Stimulated activated CD4-positive, alpha-beta T cell treated with anti-CD3 and anti-CD28 coated beads, Interleukin-4, amount 100 ng/mL, for 1 hour (primary cell): ENCODE measurements at places on chromosomes 16 and 17.
A peak's percentile ranks its signal among the peaks of the same experiment; 100 is the strongest.

- DNase-seq: no peak
Measured at GRCh38 chr17:4678448-4679026, 25.4 kb downstream of the PELP1 start.

GRCh38 chr17:31085563-31085962, 9.2 kb upstream of the NF1 start:
- no peak for DNase-seq

DNA sequence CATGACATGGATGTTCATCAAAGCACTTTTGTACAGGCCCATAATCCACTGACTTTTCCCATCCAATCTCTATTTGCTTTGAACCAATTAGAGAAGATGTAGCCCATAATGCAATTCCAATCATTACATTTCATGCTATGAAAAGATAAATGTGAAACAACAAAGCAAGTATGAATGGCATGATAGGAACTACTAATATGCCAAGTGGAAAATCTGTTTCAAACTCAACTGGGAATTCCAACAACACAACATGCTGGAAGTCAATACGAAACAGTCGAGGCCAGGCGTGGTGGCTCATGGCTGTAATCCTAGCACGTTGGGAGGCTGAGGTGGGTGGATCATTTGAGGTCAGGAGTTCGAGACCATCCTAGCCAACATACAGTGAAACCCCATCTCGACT, 39.6 kb upstream of the TMEM97 start:
- no peak for DNase-seq

- DNase-seq: no peak
Measured at GRCh38 chr16:9612267-9612666, 520.8 kb downstream of the HAPSTR1 start.

- DNase-seq: no peak
Measured at GRCh38 chr16:10708969-10709368, 14.2 kb upstream of the TEKT5 start.

DNA sequence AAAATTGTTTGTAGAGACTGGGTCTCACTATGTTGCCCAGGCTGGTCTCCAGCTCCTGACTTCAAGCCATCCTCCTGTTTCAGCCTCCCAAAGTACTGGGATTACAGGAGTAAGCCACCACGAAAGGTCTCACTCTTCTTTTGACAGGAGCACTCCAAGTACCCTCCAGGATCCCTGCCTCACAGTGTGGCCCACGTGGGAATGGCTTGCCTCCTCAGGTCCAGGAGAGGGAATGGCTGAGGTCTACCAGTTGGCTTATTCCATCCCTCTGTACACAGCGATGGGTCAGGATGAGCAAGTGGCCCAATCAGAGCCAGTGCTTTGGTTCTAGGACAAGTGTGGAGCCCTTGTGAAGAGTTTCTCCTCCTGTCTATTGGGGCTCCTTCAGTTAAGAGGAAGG, 73.7 kb upstream of the ZNF423 start:
- DNase-seq: no peak

GRCh38 chr16:76195056-76195455, 82.1 kb upstream of the CNTNAP4 start:
- no peak for DNase-seq

GRCh38 chr17:74454197-74455024, 12.0 kb upstream of the CD300A start:
- peak; percentile 71 for DNase-seq

- DNase-seq: no peak
Measured at GRCh38 chr17:9050801-9051401, 29.6 kb downstream of the NTN1 start.

GRCh38 chr17:49667854-49668253, 10.0 kb downstream of the SPOP start:
- DNase-seq: no peak

DNA sequence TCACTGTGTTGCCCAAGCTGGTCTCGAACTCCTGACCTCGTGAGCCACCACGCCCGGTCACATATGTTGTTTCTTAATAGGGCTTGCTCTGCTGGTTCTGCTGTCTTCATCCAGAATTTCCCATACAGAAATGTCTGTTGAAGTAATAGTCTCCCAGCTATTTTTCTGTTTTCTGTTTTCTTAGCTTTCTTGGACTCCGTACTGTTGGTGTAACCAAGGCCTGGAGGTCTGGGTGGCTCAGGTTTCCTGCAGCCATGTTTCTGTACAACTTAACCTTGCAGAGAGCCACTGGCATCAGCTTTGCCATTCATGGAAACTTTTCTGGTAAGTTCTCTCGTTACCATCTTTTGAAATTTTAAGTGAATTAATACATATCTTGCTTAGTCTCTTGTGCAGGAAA, 2.8 kb downstream of the SF3B3 start:
- no peak for DNase-seq

GRCh38 chr16:68447653-68448359, 502 bp downstream of the SMPD3 start:
- DNase-seq: no peak
